Mesothelial cell of epicardium (in vitro differentiated cells): ENCODE measurements at places on chromosomes 3 and 15. TPM values are rescaled to one million over a fixed set of nuclear protein-coding genes. Genes with fewer than 3 reads are reported as not detected.

Gene TMEM207
- total RNA-seq, result not detected in 3 replicates

Gene CCR3
- not detected in 3 replicates for total RNA-seq

Gene ALDH1L1
- 1.0 to 1.6 TPM (median 1.2 TPM) in 3 replicates for total RNA-seq

Gene FRMD4B
- 140 to 149 TPM (median 148 TPM) in 3 replicates for total RNA-seq

Gene EFCC1
- total RNA-seq, result 0.29 to 0.67 TPM (median 0.31 TPM) in 3 replicates

Gene SOX14
- total RNA-seq, result 0.18 to 0.44 TPM (median 0.18 TPM) in 3 replicates

Gene LCTL
- 0.35 to 0.36 TPM (median 0.36 TPM) in 3 replicates for total RNA-seq

DNA sequence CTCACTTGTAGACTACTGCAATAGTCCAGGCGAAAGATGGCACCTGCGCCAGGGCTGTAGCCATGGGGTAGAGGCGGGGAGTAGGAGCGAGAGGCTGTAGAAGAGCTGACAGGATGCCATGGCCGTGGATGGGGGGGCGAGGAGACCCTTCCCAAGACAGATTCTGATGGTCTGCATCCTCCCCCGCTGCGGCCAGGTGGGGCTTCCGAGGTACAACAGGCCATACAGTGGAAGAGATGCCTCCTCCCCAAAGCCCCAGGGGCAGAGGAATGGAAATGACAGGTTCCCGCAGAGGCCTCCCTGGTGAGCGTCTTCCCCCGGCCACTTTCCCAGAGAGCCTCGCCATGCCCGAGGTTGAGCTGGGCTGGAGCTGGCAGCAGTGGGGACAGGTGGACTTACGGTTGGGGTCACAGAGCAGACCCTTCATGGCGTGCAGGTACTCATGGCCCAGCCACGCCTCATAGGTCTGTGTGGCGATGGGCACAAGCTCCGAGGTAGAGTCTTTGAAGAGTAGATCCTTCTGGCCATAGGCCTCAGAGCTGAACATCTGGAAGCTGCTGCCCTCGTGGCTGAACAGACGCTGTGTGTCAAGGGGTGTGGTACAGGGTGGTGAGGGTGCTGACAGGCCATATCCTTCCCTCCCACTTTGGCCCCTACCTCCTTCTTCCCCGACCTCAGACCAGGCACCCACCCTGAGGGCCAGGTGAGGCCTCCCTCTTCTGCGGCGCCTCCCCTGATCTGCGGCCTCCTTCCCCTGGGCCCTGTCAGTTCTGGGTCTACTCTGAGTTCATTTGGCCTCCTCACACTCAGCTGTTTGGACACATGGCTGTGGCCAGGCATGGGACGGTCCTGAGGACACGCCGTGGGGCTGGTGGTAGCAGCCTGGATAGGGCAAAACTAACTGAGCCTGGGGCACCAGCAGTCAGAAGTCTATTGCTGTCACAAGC, 13.6 kb downstream of the MELTF start:
- H3K36me3 ChIP-seq, result no peaks in the 10 kb centered on the region
- H3K27ac ChIP-seq, result no peak overlapping the region
- no peak for DNase-seq
- H3K27me3 ChIP-seq, result peaks cover 13% of the 10 kb centered on the region
- no peak overlapping the region for H3K4me3 ChIP-seq

- H3K27ac ChIP-seq, result no peak overlapping the region
- no peak for DNase-seq
- H3K36me3 ChIP-seq, result peaks cover 4% of the 10 kb centered on the region
- H3K27me3 ChIP-seq, result no peaks in the 10 kb centered on the region
- no peak overlapping the region for H3K4me3 ChIP-seq
Observed at GRCh38 chr3:188230962-188231361, 77.0 kb downstream of the LPP start.

- no peak overlapping the region for H3K4me3 ChIP-seq
- peaks cover 5% of the 10 kb centered on the region for H3K4me1 ChIP-seq
- DNase-seq, result no peak
- no peaks in the 10 kb centered on the region for H3K27me3 ChIP-seq
- no peak overlapping the region for H3K27ac ChIP-seq
Observed at GRCh38 chr3:100720426-100720825, 11.1 kb downstream of the TFG start.

- peaks cover 30% of the 10 kb centered on the region for H3K4me1 ChIP-seq
- DNase-seq, result no peak
- no peaks in the 10 kb centered on the region for H3K36me3 ChIP-seq
- H3K27ac ChIP-seq, result peak overlapping the region; percentile 47
Observed at GRCh38 chr3:4722103-4722502, 229.0 kb downstream of the ITPR1 start.

DNA sequence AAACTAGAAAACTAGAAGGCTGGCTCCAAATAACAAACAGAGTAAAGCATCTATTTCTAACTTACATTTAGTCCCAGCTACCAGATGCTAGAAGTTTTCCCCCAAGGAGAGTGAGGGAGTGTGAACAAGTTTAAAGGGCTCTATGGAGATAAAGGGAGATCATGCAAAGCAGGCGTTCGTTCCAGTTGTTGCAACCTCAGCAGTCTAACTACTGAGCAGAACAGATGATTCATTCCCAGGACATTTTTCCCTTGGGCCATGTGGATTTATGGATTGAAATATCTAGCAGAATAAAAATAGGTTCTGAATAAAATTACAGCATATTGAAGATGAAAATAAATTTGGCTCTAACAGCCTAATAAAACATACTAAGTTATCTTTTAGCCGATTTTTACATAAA, 154.8 kb upstream of the TTC14 start:
- no peak overlapping the region for H3K4me3 ChIP-seq
- H3K36me3 ChIP-seq, result no peaks in the 10 kb centered on the region

DNA sequence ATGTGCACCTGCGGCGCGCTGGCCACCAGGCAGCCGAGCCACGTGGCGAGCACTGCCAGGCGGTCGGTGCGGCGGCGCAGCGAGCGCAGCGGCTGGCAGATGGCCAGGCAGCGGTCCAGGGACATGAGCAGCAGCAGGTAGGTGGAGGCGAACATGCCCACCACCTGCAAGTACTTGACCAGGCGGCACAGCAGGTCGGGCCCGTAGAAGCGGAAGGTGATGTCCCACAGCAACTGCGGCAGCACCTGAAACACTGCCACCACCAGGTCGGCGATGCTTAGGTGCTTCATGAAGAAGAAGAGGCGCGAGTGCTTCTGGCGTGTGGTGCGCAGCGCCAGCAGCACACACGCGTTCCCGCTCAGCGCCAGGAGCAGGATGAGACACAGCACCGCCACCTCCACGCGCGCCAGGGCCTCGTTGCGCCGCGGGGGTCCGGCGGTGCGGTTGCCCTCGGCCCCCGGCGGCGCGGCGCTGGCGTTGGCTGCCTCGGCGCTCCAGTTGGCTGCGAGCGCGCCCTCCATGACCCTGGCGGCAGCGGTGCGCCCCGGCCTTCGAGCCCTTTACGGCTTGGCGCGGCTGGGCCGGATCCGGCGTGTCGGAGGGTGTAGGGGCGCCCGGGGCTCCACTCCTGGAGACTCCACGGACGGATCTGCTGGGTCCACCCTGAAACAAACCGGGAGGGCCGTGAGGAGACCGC, 1.6 kb downstream of the OXTR start:
- no peak overlapping the region for H3K27ac ChIP-seq
- DNase-seq, result no peak
- peak overlapping the region; percentile 73 for H3K4me3 ChIP-seq
- H3K4me1 ChIP-seq, result peaks cover 15% of the 10 kb centered on the region
- peaks cover 36% of the 10 kb centered on the region for H3K27me3 ChIP-seq

- H3K36me3 ChIP-seq, result no peaks in the 10 kb centered on the region
- no peak overlapping the region for H3K4me3 ChIP-seq
- no peak for DNase-seq
- no peaks in the 10 kb centered on the region for H3K27me3 ChIP-seq
- no peak overlapping the region for H3K27ac ChIP-seq
Observed at GRCh38 chr15:51706291-51706690, 25.0 kb downstream of the SCG3 start.

DNA sequence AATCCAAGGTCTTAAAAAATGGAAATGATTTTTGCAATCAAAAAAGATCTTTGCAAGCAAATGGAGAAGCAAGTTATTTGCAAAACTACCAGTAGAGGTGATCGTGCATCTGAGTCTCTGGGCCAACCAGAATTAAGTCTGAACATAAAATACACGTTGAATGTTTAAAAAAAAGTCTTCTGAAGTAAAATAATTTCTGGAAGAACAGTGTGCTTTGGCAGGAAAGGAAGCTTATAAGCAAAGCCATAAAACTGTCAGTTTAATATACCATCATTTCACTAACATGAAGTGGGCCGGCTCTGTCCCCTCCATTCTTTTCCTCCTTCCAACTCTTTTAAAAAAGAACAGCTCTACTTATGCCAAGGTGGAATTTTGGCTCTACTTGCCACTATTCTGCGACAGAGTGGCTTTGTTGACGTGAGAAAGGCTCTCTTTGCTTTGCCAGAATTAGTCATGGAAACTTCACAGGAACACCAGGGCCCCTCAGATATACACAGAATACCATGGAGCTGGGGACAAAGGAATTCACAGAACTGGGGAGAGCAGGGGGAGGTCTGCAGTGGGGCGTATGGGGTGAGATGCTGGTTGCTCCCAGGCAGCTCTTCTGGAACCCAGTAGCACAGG, 29.8 kb downstream of the FSTL1 start:
- H3K4me1 ChIP-seq, result peaks cover 87% of the 10 kb centered on the region
- no peaks in the 10 kb centered on the region for H3K27me3 ChIP-seq
- peaks cover 4% of the 10 kb centered on the region for H3K36me3 ChIP-seq
- no peak for DNase-seq
- H3K4me3 ChIP-seq, result peak overlapping the region; percentile 9

GRCh38 chr3:100075851-100076730, 38.2 kb downstream of the FILIP1L start:
- peaks cover 37% of the 10 kb centered on the region for H3K4me1 ChIP-seq
- H3K27ac ChIP-seq, result peak overlapping the region; percentile 83
- no peaks in the 10 kb centered on the region for H3K27me3 ChIP-seq
- no peaks in the 10 kb centered on the region for H3K36me3 ChIP-seq
- no peak for DNase-seq
- no peak overlapping the region for H3K4me3 ChIP-seq

DNA sequence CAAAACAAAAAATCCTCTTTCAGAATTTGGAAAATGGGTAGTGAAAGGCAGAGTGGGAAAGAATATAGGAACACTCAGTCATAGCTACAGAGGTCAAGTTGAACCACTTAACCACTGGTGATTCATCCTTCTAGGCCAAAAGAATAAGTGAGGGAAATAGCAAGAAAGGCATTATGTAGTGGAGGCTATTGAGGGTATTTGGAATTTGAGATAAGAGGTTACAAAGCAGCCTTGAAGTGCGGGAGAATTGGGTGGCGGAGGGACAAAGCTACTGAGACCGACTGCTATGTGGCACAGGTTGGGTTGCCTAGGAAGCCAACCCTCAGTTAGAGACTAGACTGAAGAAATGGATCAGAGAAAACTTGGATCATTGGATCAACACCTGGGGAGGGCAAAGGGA, 109.5 kb downstream of the SYNPR start:
- no peak overlapping the region for H3K4me3 ChIP-seq
- H3K27ac ChIP-seq, result no peak overlapping the region
- DNase-seq, result no peak
- peaks cover 3% of the 10 kb centered on the region for H3K4me1 ChIP-seq
- peaks cover 51% of the 10 kb centered on the region for H3K27me3 ChIP-seq

GRCh38 chr3:188310270-188310710, 156.3 kb downstream of the LPP start:
- H3K36me3 ChIP-seq, result peaks cover 5% of the 10 kb centered on the region
- no peaks in the 10 kb centered on the region for H3K27me3 ChIP-seq
- no peak overlapping the region for H3K27ac ChIP-seq
- no peak overlapping the region for H3K4me3 ChIP-seq
- H3K4me1 ChIP-seq, result no peaks in the 10 kb centered on the region

DNA sequence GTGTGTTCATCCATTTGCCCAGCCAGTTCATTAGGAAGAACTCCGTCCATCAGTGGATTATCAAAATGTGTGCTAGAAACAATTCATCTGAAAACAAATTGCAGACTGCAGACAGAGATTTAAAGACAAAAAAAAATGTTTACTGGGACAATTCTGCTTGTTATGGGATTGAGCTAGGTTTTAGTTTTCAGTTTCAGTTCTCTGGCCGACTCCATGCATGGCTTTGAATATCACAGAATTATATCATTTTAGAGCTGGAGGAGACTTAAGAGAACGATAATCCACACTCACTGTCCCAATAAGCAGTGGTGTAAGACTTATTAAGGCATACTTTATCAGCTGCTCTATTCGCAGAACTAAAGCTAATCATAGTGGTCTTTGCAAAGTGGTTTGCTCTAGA, 51.1 kb downstream of the TFG start:
- DNase-seq, result no peak
- peaks cover 20% of the 10 kb centered on the region for H3K4me1 ChIP-seq
- no peak overlapping the region for H3K4me3 ChIP-seq
- peaks cover 6% of the 10 kb centered on the region for H3K27me3 ChIP-seq

DNA sequence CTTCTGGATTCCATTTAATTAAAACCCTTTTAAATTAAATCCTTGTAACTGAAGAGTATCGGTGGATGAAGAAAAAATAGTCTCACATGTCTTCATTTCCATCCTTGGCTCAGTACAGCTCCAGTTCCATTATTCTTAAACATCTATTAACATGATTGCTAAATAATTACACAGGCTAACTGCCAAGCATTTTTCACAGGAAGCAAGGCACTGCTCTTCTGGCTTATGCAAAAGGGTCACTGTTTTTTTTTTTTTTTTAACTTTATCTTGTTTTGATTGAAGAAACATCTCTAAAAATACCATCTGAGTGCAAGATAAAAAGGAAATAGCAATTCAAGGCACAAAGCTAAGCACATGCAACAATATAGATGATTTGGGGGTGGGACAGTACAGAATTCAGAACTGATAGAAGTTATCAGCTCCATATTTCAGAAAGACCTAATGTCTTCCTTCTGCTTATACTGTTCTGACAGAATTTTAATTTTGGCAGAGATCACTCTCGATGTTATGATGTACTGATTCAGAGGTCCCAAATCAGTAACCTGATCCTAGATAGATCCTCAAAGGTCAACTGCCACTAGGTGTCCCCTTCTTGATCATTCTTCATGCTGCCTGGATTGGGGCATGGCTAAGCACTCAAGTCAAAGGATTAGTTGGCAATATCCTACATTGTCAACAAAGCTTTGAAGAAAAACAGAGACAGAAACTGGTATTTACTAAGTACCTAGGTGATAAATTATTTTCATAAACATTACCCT, 57.8 kb upstream of the ACTC1 start:
- no peak for DNase-seq
- peaks cover 26% of the 10 kb centered on the region for H3K36me3 ChIP-seq
- H3K27me3 ChIP-seq, result no peaks in the 10 kb centered on the region
- no peak overlapping the region for H3K27ac ChIP-seq
- no peak overlapping the region for H3K4me3 ChIP-seq

DNA sequence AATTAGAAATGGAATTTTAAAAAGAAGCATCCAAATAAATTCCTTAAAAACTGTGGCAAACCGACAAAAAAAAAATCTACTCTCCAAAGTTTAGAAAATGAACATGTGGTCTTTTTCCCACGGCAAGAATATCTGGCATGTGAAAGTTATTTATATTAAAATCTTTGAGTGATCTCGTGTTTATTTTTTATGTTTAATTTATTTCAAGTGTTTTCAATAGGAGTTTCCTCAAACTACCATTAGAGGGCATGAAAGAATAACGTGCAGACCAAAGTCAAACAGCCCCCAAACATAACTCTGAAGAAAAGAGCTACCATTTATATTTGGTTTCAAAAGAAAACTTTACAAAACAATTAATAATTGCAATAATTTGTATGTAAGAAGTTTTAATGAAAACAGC, 286.4 kb downstream of the ZIC4 start:
- H3K36me3 ChIP-seq, result no peaks in the 10 kb centered on the region
- peaks cover 2% of the 10 kb centered on the region for H3K4me1 ChIP-seq
- no peak overlapping the region for H3K27ac ChIP-seq
- peaks cover 5% of the 10 kb centered on the region for H3K27me3 ChIP-seq
- no peak overlapping the region for H3K4me3 ChIP-seq

GRCh38 chr15:25545017-25545416, 106.2 kb upstream of the UBE3A start:
- no peak for DNase-seq
- H3K27ac ChIP-seq, result no peak overlapping the region
- H3K4me1 ChIP-seq, result peaks cover 7% of the 10 kb centered on the region
- H3K27me3 ChIP-seq, result no peaks in the 10 kb centered on the region
- H3K36me3 ChIP-seq, result no peaks in the 10 kb centered on the region
